LoVo (cell line): ENCODE measurements at places on chromosomes 4 and X.

DNA sequence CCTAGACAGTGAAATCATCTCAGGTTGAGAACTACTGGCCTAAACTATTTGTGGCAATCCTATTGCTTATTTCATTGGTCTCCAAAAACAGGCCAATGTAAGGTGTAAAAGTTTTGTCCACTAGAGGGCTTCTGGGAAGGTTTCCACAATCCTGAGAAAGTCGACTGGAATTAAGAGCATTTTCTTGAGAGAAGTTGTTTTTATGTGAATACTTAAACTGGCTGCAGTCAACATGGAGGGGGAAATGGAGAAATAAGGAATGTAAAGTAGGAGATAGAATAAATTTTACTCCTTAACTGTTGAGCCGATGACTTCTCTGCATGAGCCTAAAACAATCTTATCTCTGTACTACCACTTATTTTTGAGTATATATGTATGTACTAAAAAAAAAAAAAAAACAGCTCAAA, 11.0 kb upstream of the EIF4E start:
- peak; percentile 51 for DNase-seq

DNA sequence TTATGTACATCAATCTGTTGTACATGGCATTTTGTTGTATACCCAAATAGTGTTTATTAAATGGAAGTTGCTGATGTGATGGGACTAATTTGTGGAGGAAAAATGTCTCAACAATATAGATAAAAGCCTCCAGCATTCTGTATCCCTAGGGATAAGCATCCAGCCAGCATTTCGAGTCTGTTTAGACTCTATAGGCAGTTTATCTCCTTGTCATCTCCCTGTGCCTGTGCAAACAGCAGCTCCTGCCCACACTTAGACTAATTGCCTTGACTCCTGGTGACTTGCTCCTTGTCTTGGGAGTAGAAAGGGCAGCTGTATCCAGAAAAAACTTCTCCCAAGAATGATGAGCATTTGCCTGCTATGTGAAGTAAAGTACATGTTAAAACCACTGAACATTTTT, 83.8 kb downstream of the DOCK11 start:
- DNase-seq, result no peak

- no peak for DNase-seq
Observed at GRCh38 chr4:140174543-140174942, 20.6 kb upstream of the MAML3 start.

GRCh38 chr4:121219227-121219626, 55.1 kb upstream of the TNIP3 start:
- DNase-seq, result no peak

- DNase-seq, result no peak
Observed at GRCh38 chr4:109578846-109579245, 18.8 kb downstream of the MCUB start.

- DNase-seq, result no peak
Observed at GRCh38 chrX:55867181-55867651, 149.7 kb downstream of the RRAGB start.

DNA sequence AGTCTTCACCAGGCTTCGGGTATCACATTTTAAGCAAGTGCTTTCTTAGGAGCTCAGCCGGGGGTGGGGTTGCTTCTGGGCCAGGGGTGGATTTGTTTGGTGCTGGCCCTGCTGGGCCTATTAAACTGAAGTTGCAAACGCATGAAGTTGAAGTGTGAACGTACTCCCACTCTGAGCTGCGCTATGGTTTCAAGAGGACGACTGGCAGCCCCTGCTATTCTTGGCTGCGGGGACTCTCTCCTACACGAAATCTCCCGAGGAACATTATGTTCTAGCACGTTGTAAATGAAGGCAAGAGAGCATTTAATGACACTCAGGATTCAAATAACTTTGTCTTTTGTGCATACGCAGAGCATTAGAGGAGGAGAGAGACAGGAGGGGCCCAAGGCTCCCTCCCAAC, 401.3 kb upstream of the BOD1L1 start:
- DNase-seq, result no peak

DNA sequence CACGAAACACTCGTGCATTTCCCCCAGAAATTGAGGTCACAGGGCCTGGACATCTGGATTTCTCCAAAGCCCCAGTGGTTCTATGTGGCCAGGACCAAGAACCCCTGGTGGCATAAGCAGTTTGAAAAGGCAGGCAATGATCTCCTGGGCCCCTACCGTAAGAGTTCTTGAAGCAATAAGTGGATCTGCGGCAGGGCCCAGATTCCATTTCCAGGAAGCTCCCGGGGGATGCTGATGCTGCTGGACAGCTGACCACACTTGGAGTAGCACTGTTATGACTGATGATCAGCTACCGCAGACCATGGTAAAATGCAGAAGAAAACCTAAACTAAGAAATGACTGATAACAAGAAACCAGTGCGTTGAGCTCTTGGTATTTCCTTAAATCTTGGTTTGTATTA, 27.8 kb downstream of the SMS start:
- DNase-seq, result no peak

DNA sequence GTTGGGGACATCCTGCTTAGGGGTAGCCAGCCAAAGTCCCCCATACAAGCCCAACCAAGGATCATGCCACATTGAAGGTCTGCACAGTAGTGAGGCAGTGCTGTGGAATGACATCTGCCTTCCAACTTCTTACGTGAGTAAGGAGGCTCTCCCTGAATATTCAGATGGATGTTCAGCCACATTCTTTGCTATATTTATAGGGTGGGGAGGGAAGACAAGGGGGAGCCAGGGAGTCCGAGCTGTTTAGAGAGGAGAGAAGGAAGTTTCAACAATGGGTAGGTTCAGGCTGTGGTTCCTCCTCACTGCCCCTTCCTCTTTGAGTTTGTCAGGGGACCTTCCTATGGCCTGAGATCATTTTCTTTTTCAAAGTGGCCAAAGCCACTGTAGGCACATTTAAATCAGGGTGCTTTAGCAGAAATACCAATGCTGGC, 29.8 kb downstream of the MSN start:
- no peak for DNase-seq

DNA sequence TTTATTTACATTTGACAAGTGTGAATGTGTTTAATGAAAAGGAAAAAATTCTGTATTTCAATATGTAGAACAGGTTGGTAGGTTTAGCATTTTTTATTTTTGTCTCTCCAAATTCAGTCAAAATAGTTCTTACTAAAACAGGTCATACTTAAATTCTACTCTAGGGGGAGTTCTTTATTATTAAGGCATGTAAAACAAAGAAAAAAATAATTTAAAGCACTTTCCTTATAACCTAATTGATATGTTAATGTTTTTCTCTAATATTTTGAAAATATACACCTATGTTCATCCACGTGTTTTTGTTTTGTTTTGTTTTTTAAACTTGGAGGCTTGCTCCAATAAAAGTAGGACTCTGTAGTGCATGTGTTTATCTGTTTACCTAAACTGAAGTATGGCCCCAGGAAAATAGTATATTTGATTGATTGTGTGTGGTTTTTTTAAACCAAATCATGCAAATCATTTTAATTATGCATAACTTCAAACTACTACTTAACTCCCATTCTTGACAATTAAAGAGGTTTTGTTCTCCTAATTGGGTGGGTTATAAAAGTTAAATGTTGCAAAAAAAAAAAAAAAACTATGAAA, 562.7 kb downstream of the RPA4 start:
- no peak for DNase-seq

- DNase-seq, result no peak
Observed at GRCh38 chrX:24728530-24728929, 34.8 kb downstream of the POLA1 start.

DNA sequence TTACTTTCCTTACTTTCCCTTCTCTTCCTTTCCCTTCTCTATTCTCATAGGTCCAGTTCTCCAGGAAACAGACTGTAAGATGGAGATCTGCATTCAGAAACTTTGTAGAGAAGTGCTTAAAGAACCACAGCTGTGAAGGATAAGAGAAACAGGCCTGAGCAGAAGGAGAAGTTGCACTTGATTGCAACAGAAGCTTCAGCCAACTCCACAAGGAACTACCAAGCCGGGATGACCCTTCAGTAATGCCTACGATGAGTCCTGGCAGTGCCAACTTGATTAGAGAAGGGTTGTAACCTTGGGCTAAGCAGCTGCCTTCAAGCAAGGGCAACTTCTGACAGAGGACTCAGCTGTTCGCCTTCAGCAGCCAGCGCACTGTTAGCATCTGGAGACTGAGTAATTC, 413.3 kb upstream of the RASGEF1B start:
- no peak for DNase-seq

DNA sequence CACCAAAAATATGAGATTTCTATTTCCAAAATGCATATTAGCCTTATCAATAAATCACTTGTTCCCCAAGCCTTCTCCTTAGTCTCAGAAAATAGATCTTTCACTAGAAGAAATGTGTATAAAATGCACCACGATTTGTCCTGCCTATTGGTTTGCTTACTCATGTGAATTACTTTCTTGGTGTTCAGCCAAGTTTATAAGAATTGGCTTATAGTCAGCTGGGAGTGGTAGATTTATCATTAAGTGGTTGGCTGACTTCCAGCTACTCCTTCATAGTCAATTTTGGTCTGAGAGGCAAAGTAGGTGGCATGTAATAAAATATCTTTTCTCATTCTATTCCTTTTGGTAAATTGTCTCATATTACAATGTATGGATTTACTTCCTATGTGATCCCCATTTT, 1.3 kb downstream of the SULT1E1 start:
- peak; percentile 63 for DNase-seq

DNA sequence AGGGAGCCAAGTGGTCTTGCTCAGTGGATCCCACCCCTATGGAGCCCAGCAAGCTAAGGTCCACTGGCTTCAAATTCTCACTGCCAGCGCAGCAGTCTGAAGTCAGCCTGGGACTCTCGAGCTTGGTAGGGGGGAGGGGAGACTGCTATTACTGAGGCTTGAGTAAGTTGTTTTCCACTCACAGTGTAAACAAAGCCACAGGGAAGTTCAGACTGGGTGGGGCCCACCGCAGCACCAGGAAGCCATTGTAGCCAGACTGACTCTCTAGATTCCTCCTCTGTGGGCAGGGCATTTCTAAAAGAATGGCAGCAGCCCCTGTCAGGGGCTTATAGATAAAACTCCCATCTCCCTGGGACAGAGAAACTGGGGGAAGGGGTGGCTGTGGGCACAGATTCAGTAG, 721.0 kb upstream of the NDST4 start:
- DNase-seq, result peak; percentile 56

DNA sequence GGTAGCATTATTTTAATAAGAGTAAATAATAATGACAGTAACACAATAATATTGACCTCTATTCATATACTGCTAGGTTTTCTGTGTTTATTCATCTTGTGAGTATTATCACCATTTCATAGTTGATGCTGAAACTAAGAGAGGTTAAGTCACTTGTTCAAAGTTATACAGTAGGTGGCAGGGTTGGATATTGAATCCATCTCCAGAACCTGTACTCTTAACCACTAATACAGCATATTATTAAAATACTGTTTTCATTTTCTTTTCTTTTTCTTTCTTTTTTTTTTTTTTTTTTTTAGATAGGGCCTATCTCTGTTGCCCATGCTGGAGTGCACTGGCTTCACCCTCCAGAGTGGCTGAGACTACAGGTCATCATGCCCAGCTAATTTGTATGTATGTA, 7.1 kb upstream of the ELF2 start:
- DNase-seq, result no peak

DNA sequence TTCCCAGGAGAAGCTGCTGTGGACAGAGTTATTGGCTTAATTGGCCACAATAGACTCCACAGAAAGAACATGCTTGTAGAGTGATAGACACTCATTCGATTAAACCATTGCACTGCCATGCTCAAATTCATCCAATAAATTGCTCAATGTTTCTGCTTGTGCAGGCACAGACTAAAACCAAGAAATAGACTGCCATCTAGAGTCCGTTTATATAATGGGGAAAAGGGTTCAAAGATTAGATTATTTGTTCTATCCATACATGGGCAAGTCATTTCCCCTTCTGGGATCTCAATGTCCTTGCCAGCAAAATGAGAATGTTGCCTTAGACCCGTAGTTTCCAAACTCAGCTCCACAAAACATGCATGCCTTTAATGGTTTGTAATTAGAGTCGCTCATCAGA, 8.7 kb downstream of the SMIM10 start:
- DNase-seq, result peak; percentile 19

GRCh38 chr4:149964001-149964796, 114.0 kb upstream of the DCLK2 start:
- no peak for DNase-seq

- no peak for DNase-seq
Observed at GRCh38 chr4:173243917-173244658, 75.5 kb downstream of the GALNT7 start.
